CD4-positive, alpha-beta T cell (primary cell): ENCODE measurements at places on chromosomes 12 and 14.

- peaks cover 40% of the 10 kb centered on the region for H3K4me1 ChIP-seq
- DNase-seq: peak; percentile 77
These were observed 12.2 kb downstream of the ITPK1 start for GRCh38 chr14:93103392-93104080.

DNA sequence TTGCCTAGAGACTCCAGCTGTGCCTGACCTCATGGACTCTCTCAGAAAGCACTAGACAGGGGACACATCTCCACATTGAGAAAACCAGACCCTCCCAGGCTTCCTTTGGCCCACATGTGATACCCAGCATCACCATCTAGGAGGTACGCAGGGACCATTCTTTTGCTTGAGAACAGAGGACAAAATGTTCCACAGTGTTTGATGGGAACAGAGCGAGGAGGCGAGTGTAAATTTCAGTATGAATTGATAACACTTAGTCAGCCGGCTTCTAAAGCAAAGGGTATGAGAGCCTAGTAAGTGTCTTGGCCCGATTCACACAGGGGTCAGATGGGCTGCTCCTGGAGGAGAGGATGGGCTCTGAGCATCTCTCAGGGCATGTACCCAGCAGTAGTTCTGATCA lies 1052.4 kb downstream of the BCL11B start:
- no peaks in the 10 kb centered on the region for H3K27me3 ChIP-seq
- H3K27ac ChIP-seq: no peak overlapping the region
- no peak for DNase-seq
- H3K4me1 ChIP-seq: peaks cover 44% of the 10 kb centered on the region
- no peak overlapping the region for H3K4me3 ChIP-seq

- no peaks in the 10 kb centered on the region for H3K4me1 ChIP-seq
- H3K27me3 ChIP-seq: no peaks in the 10 kb centered on the region
- H3K4me3 ChIP-seq: no peak overlapping the region
- no peaks in the 10 kb centered on the region for H3K36me3 ChIP-seq
- no peak overlapping the region for H3K27ac ChIP-seq
These were observed 169.1 kb upstream of the TBX3 start for GRCh38 chr12:114852976-114853529.

- peak overlapping the region; percentile 40 for H3K4me3 ChIP-seq
- H3K27me3 ChIP-seq: no peaks in the 10 kb centered on the region
- H3K27ac ChIP-seq: peak overlapping the region; percentile 91
- DNase-seq: peak; percentile 24
- H3K4me1 ChIP-seq: peaks cover 78% of the 10 kb centered on the region
These were observed 51.1 kb downstream of the SLC38A1 start for GRCh38 chr12:46217541-46218321.
